Left forelimb (tissue), 1 donor: ENCODE measurements at places on chromosomes 4 and X.

DNA sequence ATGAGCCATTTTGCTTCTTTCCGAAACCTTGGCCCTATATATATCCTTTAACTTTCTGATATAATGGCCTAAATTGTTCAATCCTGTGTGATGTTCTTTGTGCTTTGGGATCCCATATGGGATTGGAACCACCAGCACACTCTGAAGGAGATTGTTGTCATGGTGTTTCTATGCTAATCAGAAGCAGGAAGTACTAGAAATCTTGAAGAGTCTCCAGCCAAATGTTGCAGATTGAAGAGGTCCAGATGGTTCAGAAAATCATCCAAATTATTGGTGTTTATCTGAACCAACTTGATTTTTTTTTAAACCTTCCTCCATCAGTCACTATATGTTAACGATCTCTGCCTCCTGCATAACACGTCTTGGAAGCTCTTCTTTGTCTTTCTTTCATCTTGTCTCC is 72.8 kb downstream of the KIT start:
- DNase-seq: no peak

DNA sequence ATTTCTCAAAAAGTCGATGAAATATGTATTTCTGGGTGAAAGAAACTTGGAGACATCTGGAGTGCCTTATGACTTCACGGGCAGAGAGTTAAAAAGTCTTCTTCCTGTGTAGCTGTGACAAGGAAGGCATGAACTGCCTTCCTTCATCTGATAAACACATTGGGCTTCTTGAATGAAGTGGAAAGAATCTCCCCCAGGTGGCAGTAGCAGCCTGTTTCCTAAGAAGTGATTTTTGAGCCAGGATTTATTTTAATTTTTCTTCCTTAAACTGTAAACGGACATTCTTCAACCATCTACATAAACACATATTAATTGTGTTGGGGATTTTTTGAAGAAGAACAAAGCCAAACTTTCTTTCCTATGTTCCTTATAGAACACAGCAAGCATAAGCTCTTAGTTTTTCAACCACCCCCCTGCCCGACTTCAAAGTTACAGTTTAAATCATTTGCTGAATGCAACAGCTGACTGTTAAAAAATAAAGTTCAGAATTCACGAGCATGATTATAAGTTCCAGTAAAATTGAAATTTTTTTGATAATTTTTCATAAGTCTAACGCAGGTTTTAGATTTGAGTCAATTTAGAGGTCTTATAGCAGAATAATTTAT is 980 bp upstream of the GIMD1 start:
- DNase-seq: no peak

GRCh38 chrX:109707720-109708119 is 25.3 kb downstream of the ACSL4 start:
- no peak for DNase-seq

DNA sequence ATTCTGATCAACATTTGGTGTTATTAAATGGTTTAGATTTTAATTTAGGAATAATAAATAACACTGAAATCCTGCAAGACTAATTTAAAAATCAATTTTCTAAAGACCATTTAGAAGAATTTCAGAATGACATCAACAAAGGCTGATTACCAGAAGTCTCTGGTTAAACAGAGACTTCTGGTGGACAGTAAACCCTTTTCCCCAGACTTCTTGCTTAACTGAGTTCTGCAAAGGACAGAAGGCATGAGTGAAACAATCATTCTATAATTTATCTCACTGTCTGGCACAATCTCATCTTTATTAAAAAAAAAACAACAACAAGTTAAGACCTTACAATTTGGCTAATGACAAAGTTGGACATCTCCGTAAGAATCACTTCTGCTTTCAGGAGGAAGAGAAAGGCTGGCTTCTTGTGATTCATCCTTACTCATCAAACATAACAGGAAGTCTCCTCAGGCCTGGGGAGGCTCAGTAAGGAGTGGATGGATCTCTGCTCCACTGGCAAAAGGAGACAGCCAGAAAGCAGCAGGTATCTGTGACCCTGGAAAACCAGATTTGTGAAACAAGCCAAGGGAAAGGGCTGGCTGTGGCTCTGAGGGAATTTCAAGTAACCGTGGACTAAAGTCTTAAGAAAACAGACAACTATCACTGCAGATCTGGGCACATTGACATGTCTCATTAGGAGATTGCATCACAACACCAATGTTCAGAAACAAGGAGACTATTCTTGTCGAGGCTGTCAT is 908 bp upstream of the TLR6 start:
- DNase-seq: no peak

GRCh38 chr4:86432559-86433134 is 72.8 kb upstream of the MAPK10 start:
- no peak for DNase-seq

- peak; percentile 67 for DNase-seq
Measured at GRCh38 chrX:38220415-38221390, at the start of gene SRPX. Gene SRPX (minus strand): TSS chrX:38220871. CDS start chrX:38220792, 79 bp downstream.

DNA sequence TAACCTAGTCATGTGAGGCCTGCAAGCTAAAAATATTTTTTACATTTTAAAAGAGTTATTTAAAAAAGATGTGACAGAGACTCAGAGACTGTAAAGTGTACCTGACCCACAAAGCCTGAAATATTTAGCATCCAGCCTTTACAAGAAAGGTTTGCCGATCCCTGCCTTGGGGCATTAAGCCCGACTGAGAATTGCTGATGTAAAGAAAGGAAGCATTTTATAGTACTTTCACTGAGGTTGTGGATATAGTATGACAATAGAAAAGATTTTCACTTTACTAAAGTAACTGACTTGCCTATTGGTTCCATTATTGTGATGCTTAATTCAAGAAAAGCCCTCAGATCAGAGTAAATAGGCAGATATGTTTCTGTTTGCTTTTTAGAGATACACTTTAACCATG is 17.0 kb downstream of the STK26 start:
- no peak for DNase-seq

DNA sequence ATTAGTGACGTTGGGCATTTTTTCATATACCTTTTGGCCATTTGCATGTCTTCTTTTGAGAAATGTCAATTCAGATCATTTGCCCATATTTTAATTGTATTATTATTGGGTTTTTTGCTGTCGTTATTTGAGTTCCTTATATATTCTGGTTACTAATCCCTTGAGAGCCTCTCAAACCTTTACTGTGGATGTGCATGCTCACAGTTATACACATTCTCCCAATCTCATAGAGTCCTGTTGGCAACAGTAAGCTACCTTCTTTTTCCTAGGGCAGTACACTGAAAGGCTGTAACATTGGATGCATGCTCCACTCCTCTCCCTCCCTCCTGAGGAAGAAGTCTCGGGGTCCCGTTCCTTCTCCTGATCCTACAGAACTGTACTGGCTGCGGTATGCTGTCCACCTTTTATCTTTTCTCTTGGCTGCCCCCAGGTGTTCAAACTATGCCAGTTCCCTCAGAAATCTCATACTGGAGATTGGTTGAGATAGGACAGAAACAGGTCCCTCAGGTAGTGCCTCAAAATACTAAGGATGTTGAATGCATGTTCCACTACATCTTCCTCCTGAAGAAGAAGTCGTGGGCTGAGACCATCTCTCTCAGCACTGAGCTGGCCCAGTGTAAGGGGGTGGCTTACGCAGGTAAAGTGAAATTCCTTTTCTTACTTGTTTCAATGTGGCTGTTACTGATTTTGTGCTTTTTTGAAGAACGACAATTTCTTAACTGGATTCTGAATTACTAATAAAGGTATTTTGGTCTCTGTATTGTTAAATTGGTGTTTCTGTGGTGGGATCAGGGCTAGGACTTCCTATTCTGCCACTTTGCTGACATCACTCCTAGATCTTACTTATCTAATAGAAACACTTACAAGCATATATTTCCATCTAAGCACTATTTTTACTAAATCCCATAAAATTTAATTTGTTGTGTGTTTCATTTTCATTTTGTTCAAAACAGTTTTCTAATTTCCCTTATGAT is 145.4 kb upstream of the HUWE1 start:
- no peak for DNase-seq

DNA sequence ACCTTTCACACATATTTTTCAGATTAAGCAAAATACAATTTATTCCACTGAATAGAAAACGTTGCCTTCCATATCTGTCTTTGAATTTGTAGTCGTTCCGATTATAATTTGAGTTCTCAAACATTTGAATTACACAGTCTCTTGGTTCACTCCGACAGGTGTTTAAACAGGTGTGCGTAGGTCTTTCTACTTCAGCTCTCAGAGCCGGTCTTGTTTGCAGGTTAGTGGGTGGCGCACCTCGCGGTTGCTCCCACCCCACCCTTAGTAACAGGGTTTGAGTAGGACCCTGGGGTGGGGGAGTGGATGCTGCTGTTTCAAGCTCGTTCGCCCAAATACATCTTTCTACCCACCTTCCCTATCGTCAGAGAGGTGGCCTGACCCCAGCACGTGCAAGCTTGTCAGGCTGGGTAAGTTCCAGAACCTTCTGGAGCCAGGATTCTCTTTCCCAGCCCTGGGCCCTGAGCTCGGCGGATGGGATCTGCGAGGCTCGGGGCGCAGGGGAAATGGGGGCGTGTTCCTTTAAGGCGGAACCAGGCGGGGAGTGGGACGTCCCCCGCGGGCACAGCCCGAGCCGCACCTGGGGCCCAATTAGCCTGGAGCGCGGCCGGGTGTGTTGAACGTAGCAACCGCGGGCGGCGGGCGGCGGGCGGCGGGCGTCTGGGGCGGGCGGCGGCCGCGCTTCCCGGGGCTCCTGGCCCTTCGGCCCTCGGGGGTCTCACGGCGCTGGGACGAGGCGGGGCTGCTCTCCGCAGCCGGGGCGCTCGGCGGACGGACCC is at the start of gene FAM149A:
Gene FAM149A, plus strand, starts transcription at position 591 of the 776 bp plus-strand sequence.
- DNase-seq: no peak

GRCh38 chr4:2340272-2341061 is 78.0 kb downstream of the ZFYVE28 start:
- DNase-seq: peak; percentile 45

- DNase-seq: no peak
Measured at GRCh38 chr4:161522031-161522430, 641.8 kb downstream of the FSTL5 start.

DNA sequence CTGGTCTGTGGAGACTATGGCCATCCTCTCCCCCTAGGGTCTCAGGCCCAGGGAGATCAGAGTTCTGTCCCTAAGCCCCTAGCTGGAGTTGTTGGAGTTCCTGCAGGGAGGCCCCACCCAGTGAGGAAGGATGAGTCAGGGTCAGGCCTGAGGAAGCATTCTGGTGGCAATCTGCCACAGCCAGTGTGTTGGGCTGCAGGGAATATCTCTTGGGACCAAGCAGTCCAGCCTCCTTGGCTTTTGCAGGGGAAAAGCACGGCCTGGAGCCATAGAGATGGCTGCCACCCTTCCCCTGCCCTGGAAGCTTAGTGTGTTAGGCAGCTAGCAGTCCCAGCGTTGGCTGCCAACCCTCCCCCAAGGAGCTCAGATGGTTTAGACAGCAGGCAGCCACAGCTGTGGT is 202.4 kb downstream of the RTL9 start:
- DNase-seq: no peak

DNA sequence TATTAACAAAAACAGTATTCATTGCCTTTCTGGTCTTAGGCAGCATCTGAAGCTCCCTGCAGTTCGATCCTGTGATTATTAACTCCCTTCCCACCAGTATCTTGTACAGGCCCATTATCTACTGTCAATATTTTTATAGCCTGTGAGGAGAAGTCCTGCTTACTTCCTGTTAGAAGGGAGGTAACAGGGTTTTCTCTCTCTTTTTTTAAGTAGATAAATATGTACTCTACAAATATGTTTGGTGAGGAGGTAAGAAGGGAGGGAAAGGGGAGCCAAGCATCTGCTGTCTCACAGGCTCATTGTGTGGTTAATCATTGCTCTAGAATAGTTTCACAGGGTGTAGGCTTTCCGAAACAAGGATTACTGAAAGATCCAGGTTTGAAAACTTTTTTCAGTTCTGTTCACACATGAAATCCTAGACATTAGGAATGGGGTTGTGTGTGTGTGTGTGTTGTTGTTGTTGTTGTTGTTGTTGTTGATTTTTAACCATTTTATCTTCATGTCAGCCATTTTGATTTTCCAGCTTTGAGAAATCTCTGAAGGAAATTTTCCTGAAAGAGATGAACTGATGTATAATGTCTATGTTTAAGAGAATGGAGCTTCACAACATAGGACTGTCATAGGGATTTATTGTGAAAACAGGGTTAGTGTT is 14.2 kb downstream of the ATOH1 start:
- DNase-seq: no peak

GRCh38 chr4:128633067-128633466 is 176.4 kb upstream of the JADE1 start:
- no peak for DNase-seq

DNA sequence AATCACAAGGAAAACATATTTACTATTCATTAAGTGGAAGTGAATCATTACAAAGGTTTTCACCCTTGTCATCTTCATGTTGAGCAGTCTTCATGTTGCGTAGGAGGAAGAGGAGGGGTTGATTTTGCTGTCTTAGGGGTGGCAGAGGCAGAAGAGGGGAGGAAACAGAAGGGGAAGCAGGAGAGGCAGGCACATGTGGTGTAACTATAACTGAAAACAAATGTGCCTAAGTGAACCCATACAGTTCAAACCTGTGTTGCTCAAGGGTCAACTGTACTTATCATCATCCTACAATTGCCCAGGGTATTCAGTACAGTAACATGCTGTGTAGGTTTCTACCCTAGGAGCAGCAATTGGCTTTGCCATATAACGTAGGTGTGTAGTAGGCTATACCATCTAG is 47.2 kb downstream of the SYNPO2 start:
- no peak for DNase-seq

- no peak for DNase-seq
Measured at GRCh38 chr4:138869631-138870030, 145.9 kb upstream of the NOCT start.

DNA sequence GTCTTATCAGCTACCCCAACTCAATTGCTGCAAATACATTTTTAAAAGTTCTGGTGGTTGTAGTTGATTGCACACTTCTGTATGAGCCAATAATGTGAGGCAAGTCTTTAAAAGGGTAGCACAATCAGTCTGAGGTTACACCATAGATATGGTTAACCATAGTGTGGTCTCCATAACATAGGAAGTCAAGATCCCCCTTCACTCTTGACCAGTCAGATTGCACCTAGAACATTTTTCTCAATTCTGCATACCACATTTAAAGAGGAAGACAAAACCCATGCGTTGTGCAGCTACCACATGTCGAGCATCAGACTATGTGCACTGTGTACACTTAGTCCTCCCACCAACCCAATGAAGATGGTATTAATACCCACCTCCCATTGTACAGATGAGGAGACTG is 26.5 kb upstream of the CYBB start:
- DNase-seq: no peak

- no peak for DNase-seq
Measured at GRCh38 chrX:102714994-102715393, 2.7 kb downstream of the GPRASP2 start.

DNA sequence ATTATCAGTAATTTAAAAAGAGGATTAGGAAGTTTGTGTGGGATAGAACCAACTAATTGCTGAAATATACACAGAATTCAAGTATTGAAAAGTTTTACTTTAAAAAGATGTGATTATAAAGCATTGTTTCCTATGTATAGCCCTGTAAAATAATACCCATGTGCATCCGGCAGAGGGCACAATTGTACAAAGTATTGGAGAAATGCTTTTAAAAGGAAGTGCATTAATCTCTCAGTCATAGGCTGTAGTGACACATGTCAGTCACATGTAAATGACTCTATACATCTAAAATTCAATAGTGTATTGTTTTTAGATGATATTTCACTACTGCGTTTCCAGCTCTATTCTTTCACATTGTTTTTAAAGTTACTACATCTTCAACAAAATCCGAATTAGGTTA is 9.7 kb upstream of the GEMIN8 start:
- DNase-seq: no peak
